ENCODE measurements at places on chromosomes 7 and 10. TPM values are rescaled to one million over a fixed set of nuclear protein-coding genes. Genes with fewer than 3 reads are reported as not detected.

The OR2A42 gene
- not detected for total RNA-seq

The LRIT1 gene
- not detected for total RNA-seq

The LLCFC1 gene
- total RNA-seq = not detected

The FAM13C gene
- 0.63 TPM for total RNA-seq

The CTAGE15 gene
- 1.3 TPM for total RNA-seq

The LRRC18 gene
- total RNA-seq = not detected

The PAPSS2 gene
- 17.3 TPM for total RNA-seq

The EPDR1 gene
- total RNA-seq = 22.7 TPM

The SPDYE2B gene
- not detected for total RNA-seq

The HOXA10 gene
- 46.1 TPM for total RNA-seq

The CRHR2 gene
- total RNA-seq = not detected

The CLRN3 gene
- not detected for total RNA-seq

The SAP25 gene
- total RNA-seq = 0.52 TPM

The HERPUD2 gene
- total RNA-seq = 11.5 TPM

GRCh38 chr10:113445736-113446135, 107.1 kb upstream of the HABP2 start:
- no peaks in the 10 kb centered on the region for H3K36me3 ChIP-seq
- no peak overlapping the region for H3K4me3 ChIP-seq
- no peaks in the 10 kb centered on the region for H3K27me3 ChIP-seq
- peaks cover 4% of the 10 kb centered on the region for H3K4me1 ChIP-seq
- no peak overlapping the region for H3K27ac ChIP-seq

- H3K4me3 ChIP-seq = no peak overlapping the region
- no peaks in the 10 kb centered on the region for H3K36me3 ChIP-seq
- no peak overlapping the region for H3K27ac ChIP-seq
- peaks cover 35% of the 10 kb centered on the region for H3K4me1 ChIP-seq
Observed at GRCh38 chr10:79335470-79336235, 11.6 kb upstream of the PPIF start.

- no peaks in the 10 kb centered on the region for H3K27me3 ChIP-seq
- DNase-seq = no peak
- H3K4me1 ChIP-seq = peaks cover 31% of the 10 kb centered on the region
- no peak overlapping the region for H3K27ac ChIP-seq
- H3K36me3 ChIP-seq = no peaks in the 10 kb centered on the region
Observed at GRCh38 chr10:32988604-32989003, 30.6 kb upstream of the ITGB1 start.

- DNase-seq = peak; percentile 44
- H3K27ac ChIP-seq = peak within 1 kb of the TSS; percentile 23
- H3K4me3 ChIP-seq = peak within 1 kb of the TSS; percentile 84
- no peaks in the 10 kb centered on the region for H3K27me3 ChIP-seq
Observed at GRCh38 chr7:128830231-128831177, at the start of gene FLNC. TSS of gene FLNC (plus strand) at chr7:128830406. CDS start at chr7:128830638, 232 bp downstream.

DNA sequence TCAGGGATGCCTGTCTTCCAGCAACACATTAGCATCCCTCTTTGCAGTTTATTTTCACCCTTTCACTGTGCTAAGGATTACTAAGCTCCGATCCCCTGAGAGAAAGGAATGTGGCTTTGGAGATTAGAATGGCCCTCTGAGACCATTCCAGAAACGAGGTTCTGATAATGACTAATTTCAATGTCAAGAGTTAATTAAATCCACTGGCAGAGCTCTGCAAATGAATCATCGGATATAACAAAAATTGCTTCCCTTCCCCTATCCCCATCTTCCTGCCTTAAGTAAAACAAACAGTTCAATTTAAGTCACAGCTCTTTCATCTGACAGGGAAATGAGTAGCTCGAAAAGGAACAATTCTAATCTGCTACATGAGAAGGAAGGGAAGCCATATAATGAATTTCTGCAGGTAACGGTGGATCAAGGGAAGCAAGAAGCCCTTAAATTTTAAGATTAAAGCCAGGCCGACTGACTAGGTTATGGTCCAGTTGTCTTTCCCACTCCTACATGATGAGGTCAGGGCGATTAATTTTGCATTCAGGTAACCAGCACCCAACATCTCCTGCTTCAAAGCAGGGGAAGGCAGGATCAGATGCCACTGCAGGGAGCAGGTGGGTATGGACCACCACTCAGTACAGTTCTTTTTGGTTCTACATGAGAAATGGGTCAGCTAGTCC, 50.5 kb downstream of the MALSU1 start:
- peak; percentile 91 for DNase-seq
- peak overlapping the region; percentile 45 for H3K4me3 ChIP-seq
- H3K36me3 ChIP-seq = peaks cover 3% of the 10 kb centered on the region
- peaks cover 66% of the 10 kb centered on the region for H3K4me1 ChIP-seq
- peak overlapping the region; percentile 98 for H3K27ac ChIP-seq

DNA sequence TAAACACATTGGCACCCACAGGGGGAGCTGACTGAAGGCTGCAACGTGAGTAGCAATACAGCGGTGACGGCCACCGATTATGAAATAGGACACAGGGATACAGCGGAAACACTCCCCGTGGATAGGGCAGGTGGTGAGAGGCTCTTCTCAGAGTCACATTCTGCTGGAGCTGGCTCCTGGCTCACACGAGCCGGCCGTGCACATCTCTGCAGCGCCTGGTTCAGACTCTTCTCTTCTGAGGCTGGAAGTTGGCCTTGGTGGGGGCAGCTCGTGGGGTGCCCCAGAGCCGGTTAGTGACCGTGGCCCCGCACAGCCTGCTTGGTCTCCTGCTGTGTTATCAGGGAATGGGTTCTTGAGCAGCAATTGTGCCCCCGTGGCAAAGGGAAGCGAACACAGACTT, 61.3 kb upstream of the EN2 start:
- peaks cover 53% of the 10 kb centered on the region for H3K27me3 ChIP-seq
- no peaks in the 10 kb centered on the region for H3K36me3 ChIP-seq
- no peak overlapping the region for H3K27ac ChIP-seq

GRCh38 chr10:98338896-98339295, 70.9 kb upstream of the LOXL4 start:
- DNase-seq = no peak
- no peaks in the 10 kb centered on the region for H3K27me3 ChIP-seq
- no peak overlapping the region for H3K4me3 ChIP-seq
- H3K4me1 ChIP-seq = peaks cover 10% of the 10 kb centered on the region

DNA sequence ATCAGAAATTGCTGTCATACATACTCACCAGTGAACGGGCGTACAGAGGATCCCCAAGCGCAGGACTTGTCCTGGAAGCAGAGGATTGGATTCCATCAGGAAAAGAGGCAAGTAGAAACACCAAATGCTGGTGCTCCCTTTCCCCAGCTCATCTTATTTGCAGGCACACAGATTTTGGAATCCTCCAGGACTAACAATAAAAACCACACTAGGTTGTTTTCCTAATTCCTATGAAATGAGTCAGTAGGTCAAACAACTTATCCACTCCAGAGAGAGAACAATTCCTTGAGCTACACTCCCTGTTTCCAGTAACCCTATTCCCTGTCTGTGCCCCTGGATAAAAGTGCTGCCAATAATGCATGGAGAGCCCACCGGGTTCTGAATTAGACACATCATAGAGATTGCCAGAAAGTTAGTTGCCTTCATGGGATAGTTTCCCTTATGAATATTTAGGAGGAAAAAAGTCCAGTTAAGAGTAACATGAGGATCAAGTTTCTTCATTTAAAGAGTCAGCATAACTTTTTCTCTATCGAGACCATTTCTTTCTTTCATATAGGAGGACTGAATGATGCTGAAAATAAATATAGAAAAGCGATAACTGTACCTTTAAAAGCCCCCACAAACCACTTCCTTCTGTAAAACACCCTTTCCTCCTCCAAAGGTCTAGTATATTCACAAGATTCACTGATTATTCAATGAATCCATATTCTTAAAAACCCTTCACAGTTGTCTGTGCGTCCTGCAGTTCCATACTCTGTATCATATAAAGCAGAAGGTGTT, 178.3 kb upstream of the KLF14 start:
- peak overlapping the region; percentile 92 for H3K4me3 ChIP-seq
- H3K27ac ChIP-seq = peak overlapping the region; percentile 99
- H3K4me1 ChIP-seq = peaks cover 56% of the 10 kb centered on the region

DNA sequence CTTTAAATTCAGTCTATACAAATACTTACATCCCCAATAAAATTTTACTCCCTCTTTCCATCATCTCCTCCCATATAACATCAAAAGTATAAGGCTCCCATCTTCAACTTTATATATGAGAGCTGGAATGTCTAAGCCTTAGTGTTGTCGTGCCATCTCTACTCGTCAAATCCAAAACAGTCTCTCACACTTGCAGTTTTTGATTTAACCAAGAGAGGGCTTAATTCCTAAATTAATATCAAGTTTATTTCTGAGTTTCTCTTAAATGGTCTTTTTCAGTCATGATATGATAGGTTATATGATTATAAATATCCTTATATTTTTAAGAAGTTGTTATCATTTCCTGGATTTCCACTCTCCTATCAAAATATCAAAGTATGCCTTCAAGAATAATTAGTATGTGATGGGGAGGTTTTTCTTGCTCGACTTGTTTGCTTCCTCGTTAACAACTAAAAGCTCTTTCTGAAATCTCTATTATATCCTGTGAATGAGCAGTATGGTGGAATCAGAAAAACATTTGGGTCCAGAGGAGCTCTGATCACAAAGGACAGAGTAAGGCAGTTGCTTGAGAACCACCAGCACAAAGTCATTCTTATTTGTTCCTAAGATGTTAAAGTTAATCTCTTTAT, 12.5 kb upstream of the LIPK start:
- H3K4me3 ChIP-seq = no peak overlapping the region
- H3K36me3 ChIP-seq = no peaks in the 10 kb centered on the region
- no peaks in the 10 kb centered on the region for H3K27me3 ChIP-seq
- DNase-seq = no peak

GRCh38 chr7:143934526-143935325, at the start of gene OR2F2:
TSS of gene OR2F2 (plus strand) at chr7:143935233. CDS start at chr7:143935233, 0 bp downstream.
- H3K4me1 ChIP-seq = no peaks in the 10 kb centered on the region
- no peaks in the 10 kb centered on the region for H3K27me3 ChIP-seq
- H3K36me3 ChIP-seq = no peaks in the 10 kb centered on the region
- no peak within 1 kb of the TSS for H3K4me3 ChIP-seq

GRCh38 chr7:37570145-37570544, 113.4 kb upstream of the GPR141 start:
- H3K27me3 ChIP-seq = no peaks in the 10 kb centered on the region
- H3K4me1 ChIP-seq = no peaks in the 10 kb centered on the region
- no peaks in the 10 kb centered on the region for H3K36me3 ChIP-seq
- no peak for DNase-seq
- H3K4me3 ChIP-seq = no peak overlapping the region

GRCh38 chr7:28799619-28800018, 158.5 kb downstream of the TRIL start:
- no peak overlapping the region for H3K27ac ChIP-seq
- H3K4me1 ChIP-seq = peaks cover 10% of the 10 kb centered on the region
- H3K27me3 ChIP-seq = no peaks in the 10 kb centered on the region
- no peaks in the 10 kb centered on the region for H3K36me3 ChIP-seq
- no peak for DNase-seq
- H3K4me3 ChIP-seq = no peak overlapping the region

GRCh38 chr7:46143949-46144917, 223.2 kb upstream of the IGFBP3 start:
- H3K4me1 ChIP-seq = peaks cover 20% of the 10 kb centered on the region
- H3K4me3 ChIP-seq = no peak overlapping the region
- H3K27ac ChIP-seq = no peak overlapping the region
- DNase-seq = no peak

DNA sequence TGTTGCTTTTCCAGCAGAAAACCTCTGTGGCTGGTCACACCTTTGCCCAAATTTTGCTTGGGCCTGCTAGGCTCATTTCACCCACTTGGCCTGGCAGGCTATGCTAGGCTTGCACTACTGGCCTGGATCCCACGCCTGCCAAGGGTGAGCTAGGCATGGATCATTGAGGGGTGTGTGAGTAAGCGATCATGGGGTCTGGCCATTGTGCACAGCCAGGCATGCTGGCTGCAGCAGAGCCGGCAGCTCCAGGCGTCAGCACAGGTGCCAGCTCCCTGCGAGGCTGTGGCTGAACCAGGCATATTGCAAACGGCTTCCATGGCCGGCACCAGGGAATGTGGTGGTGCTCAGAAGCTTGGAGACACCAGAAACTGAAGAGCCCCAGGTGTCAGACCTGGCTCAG, 19.2 kb downstream of the CFAP70 start:
- H3K27me3 ChIP-seq = no peaks in the 10 kb centered on the region
- peaks cover 18% of the 10 kb centered on the region for H3K4me1 ChIP-seq
- no peak overlapping the region for H3K4me3 ChIP-seq
- peak; percentile 77 for DNase-seq
- no peaks in the 10 kb centered on the region for H3K36me3 ChIP-seq

DNA sequence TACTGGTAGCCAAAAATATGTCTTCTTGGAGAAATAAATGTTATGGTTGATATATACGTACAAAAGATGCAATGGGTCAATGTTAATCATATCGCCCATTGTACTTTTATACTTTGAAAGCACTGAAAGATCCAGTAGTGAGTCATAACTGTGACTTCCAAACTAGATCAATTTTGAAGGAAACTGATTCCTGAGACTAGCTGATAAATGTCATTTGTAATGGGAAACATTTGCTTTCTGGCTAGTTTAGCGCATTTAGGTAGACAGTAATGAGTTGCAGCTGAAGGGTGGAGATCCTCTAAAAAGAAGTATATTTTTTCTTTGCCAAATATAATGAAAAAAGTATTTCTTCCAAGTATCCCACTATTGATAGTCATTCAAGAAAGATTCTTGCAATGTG, 53.5 kb upstream of the ARHGAP21 start:
- no peak overlapping the region for H3K27ac ChIP-seq
- H3K36me3 ChIP-seq = no peaks in the 10 kb centered on the region
- H3K4me1 ChIP-seq = no peaks in the 10 kb centered on the region
- no peaks in the 10 kb centered on the region for H3K27me3 ChIP-seq
- no peak for DNase-seq

- H3K4me3 ChIP-seq = no peak overlapping the region
- 0 out of 2 replicates have a peak, but pooled peaks cover 3% of the 10 kb centered on the region for H3K4me1 ChIP-seq
- H3K27ac ChIP-seq = no peak overlapping the region
- peaks cover 28% of the 10 kb centered on the region for H3K27me3 ChIP-seq
- DNase-seq = no peak
Observed at GRCh38 chr7:1407892-1408291, 51.4 kb downstream of the MICALL2 start.

- H3K4me1 ChIP-seq = peaks cover 6% of the 10 kb centered on the region
- no peak for DNase-seq
- no peak overlapping the region for H3K27ac ChIP-seq
- H3K36me3 ChIP-seq = no peaks in the 10 kb centered on the region
- H3K4me3 ChIP-seq = no peak overlapping the region
Observed at GRCh38 chr7:3960942-3961341, 659.9 kb downstream of the SDK1 start.

DNA sequence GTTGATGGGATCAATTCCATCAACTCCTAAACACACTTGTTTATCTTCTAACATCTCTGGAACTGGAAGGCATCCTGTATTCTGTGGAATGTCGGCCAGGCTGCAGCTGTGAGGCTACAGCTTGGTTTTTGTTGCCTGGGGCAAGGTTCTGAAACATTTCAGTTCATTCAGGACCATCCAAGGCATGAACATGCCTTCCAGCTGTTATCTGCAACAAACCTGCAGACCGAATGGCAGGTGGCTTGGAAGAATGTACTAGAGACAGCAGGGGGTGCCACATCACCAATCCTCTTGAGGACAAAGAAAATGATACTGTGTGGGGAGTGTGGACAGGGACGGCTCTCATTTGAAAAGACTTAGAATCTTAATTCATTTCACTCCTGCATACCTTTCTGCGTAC, 12.4 kb downstream of the PAPOLB start:
- no peak overlapping the region for H3K4me3 ChIP-seq
- H3K27ac ChIP-seq = no peak overlapping the region
- DNase-seq = peak; percentile 57
- H3K27me3 ChIP-seq = no peaks in the 10 kb centered on the region

All from PC-3 (cell line).